Activated naive CD4-positive, alpha-beta T cell treated with Interleukin-2 at 50 U/mL for 16 hours (primary cell): ENCODE measurements at places on chromosomes 2 and 18.

DNA sequence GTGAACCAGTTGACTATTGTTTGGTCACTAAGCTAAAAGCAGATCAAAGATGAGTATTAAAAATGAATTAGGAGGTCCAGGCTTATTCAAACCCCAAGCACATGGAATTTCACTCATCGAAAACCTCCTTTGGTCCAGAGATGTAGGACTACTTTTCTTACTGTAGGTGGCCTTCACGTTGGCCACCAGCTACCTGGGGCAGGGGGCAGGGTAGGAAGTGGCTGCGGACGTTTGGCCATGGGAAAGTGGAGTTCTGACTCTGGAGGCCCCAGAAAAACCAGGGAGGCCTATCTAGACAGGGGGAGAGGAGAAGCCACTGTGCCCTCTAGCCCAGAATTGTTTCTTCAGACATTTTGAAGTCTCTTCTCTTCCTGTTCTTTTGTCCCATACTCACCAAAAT lies 31.8 kb upstream of the CABLES1 start:
- DNase-seq, result no peak

DNA sequence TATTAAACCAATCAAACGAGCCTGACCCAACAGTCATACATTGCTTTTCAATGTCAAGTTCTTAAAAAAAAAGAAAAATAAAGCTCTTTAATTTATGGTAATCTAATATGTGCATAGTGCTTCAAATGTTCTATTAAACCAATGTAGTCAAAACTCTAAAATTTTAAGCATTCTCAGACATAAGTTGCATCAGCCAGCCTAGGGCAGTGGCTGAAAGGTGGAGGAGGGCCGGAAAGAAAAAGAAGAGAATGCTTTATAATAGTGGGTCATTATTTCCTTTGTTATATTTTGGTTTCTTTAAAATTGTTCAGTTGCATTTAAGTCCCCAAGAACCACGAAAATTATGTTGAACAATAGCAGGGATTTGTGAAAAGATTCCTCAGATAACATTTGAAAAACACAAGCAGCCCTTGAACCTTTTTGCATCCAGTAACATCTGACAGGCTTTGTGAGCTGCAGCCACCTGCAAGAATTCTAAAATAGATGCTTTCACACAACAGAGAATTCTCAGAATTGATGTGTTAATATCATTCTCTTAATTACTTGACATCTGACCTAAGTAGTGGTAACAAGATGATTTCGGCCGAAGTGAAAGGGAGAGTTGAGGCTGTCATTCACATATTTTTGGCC lies 252.1 kb downstream of the CDCA7 start:
- DNase-seq, result no peak

GRCh38 chr2:146321175-146321574 lies 1523.7 kb upstream of the ACVR2A start:
- no peak for DNase-seq

GRCh38 chr18:57589161-57589560 lies 2.7 kb upstream of the FECH start:
- no peak for DNase-seq

GRCh38 chr2:110729106-110729505 lies 3.3 kb upstream of the ACOXL start:
- no peak for DNase-seq

GRCh38 chr2:120220756-120221155 lies 2.4 kb downstream of the TMEM185B start:
- DNase-seq, result no peak

- DNase-seq, result no peak
Measured at GRCh38 chr18:48359626-48360025, 49.6 kb downstream of the ZBTB7C start.

- DNase-seq, result no peak
Measured at GRCh38 chr2:57941816-57942215, 104.8 kb upstream of the VRK2 start.

GRCh38 chr2:76516861-76517573 lies 806.3 kb upstream of the GCFC2 start:
- DNase-seq, result no peak

DNA sequence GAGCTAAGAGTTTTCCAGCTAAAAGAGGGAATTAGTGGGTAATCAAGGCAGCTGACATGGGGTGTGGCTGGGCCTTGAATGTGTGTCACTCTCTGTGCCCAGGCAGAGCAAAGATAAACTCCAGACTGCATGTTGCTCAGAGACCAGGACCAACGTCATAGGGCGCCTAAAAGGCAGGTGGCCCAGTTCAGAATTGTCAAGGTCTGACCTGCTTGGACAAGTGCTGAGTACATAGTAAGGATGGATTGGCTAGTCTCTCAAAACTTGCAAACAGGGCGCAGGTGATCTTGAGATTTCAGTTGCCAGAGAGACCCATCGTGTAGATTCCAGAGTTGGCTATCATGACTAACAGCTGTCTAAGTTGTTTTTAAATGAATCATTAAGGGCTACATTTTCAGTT lies 19.0 kb downstream of the CLUL1 start:
- no peak for DNase-seq

DNA sequence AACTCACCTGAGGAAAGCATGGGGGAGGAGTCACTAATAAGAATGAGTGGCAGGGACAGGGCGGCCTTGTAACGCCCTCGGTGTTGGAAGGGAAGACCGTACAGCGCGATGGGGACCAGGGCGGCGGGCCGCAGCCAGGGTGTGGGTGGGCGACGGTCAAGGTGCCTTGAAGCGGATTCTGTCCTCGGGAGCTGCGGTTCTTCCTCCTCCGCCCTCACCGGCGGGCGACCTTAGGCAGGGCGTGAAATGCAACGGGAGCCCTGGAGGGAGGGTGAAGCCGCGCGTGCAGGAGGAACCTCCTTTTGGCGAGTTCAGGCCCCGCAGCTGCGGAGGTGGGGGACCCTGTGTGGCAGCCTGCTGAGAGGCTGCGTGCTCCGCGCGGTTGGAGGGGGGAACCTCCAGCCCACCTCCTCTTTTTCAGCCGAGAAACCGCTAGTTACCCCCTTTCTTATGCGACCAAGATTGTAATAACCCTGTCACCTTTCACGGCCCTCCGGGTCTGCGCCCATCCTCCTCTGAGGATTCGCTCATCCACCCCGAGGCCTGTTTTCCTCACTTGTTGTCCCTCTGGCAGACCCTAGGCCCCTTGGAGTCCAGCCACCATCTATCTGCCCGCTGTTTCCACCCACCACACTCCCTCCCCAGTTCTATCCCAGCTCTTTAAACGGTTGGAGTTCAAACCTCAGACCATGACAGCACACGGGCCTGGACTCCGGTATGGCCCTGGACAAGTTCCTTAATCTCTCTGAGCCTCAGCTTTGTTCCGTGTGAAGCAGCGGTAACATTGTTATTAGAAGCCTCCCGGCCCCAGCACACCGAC lies 823 bp upstream of the RNU2-63P start:
- no peak for DNase-seq

DNA sequence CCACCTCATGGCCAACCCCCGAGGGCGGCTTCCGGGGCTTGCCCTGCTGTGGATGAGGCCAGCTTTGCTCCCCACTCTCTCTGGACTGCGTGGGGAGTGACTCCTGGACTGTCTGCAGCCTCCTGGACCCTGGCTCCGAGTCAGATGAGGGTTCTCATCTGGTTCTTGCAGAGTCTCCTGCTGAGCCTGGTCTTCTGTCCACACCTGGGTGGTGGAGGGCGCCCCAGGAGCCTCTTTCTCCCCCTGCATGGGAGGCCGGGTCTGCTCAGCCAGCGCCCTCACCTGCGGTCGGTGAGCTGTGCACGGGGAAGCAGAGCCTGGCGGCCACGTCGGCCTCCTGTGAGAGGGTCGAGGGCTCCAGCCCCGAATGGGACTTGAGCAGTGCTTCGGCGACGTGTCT lies 78.3 kb downstream of the RTP5 start:
- DNase-seq, result no peak

DNA sequence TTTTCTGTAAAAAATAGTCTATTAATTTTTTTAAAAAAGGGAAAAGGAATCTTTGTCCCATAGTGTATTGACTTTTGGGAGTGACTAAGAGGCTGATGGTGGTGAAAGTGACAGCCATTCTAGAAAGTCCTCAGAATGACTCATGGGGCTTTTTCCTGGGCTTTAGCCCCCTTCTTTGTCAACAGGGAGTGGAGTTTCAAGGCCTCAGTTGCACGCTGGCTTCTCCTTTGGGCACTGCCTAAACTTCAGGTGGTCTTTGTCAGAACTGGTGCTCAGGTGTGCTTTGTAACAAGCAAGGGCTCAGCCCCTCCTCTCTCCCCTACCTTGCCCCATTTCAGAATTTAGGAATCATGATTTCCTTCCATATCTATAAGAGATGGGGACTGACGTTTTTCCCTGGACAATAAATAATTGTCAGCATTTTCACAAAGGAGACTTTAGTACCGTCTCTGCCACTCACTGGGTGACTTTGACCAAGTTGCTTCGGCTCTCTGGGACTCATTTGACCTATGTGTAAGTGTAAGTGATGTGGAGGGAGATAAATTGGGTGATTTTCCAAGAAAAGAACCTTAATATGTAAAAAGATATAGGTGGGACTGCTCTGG lies 61.2 kb upstream of the IGFBP2 start:
- no peak for DNase-seq

GRCh38 chr2:3361518-3362389 lies 15.9 kb downstream of the EIPR1 start:
- DNase-seq, result no peak

DNA sequence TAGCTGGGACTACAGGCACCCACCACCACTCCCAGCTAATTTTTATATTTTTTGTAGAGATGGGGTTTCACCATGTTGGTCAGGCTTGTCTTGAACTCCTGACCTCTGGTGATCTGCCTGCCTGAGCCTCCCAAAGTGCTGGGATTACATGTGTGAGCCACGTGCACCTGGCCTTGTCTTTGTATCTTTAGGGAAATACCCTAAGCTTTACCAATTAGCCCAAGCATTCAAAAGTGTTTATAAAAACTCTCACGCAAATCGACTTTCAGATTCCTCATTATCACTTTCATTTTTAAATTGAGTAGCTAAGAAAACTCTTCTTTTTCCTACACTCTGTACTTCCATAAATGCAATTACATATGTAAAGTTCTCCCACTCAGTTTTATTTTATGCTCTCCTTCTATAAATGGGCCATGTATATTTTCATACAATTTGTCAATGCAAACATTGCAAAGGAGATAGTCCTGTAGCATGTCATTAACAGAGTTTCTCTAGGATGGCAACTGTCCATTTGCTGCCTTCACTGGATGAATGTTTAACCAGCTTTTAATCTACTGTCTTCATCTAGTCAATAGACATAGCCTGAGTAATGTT lies 326.2 kb upstream of the LRATD1 start:
- no peak for DNase-seq

DNA sequence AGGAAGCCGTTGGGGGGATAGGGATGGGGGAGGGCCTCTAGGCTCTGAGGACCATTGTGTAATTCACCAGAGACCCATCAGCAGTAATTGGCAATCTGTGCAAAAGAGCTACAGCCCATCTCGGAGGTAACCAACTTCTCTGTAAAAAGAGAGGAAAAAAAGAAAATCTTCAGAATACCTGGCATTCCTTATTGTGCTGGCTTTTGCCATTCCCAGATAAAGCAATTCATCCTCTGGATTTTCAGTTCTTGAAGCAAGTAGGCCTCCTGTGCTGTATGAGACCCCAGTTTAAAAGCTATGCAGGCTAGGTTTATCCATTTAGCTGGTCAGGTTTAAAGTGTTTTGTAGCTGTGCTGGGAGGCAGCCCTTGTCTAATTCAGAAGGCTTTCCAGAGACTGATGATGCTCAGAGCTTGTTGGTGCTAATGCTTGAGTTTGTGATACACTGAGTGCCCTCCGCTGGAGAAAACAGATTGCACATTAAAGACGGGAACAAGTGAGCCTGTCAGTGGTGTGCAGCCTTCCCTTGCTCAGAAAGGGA lies at the start of gene LRRTM4:
LRRTM4 (minus strand) TSS at position 446 of the 540 bp plus-strand sequence.
- DNase-seq, result no peak

- no peak for DNase-seq
Measured at GRCh38 chr2:38922389-38922788, 32.7 kb downstream of the ARHGEF33 start.

DNA sequence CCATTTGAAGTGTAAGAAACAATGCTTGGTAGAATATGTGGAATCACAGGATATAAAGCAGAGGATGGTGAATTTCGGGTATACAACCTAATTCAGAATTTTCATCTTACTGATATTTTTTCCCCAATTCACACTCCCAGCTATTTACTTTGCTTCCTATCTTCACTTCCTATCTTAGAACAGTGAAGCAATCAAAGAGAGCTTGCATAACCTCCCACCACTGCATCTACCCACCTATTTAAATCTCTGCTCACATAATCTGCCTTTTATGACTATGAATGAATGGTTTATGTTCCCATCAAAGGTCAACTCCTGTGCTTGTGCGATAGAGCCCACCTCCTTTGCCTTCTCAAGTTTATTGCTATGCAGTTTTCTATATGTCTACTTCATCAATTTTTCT lies 3.3 kb downstream of the RMDN2 start:
- DNase-seq, result no peak

- DNase-seq, result no peak
Measured at GRCh38 chr2:144501118-144501517, 18.8 kb downstream of the ZEB2 start.

DNA sequence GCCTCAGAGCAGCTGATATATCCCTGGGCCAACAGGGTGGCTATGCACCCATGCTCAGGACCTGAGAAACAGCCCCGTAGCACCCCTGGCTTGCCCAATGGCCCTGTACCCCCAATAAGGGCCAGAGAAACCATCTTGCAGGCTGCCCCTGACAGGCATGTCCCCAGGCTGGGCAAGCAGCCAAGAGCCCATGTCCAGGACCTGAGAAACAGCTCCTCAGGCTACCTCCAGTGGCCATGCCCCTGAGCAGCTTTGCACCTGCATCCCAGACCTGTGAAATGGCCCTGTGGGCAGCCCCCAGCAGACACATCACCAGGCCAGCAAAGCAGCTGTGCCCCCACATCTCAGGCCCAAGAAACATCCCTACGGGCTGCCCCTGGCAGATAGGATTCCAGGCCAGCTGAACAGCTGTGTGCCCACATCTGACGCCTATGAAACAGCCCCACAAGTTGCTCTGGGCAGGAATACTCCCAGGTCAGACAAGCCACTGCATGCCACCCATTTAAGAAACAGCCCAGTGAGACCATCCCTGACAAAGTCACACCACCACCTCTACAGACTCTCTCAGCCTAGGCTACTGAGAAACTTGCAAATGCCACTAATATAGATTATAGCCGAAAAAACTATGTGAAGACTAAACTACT lies 84.1 kb downstream of the TMEM237 start:
- DNase-seq, result no peak

DNA sequence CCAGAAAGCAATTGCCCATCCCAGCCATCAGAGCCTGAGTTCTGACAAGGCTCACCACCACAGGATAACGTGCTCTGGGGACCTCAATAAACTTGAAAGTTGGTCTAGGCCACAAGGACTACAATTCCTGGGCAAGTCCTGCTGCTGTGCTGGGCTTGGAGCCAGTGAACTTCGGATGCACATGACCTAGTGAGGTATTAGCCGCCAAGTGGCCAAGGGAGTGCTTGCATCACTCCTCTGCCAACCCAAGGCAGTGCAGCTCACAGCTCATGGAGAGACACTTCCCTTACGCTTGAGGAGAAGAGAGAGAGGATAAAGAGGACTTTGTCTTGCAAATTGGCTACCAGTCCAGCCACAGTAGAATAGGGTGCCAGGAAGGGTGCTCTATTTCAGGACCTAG lies 219.6 kb downstream of the MBD2 start:
- DNase-seq, result no peak
